ENCODE measurements at places on chromosomes 6 and 20.
A peak's percentile ranks its signal among the peaks of the same experiment; 100 is the strongest.

- H3K4me3 ChIP-seq, result no peak overlapping the region
- H3K4me1 ChIP-seq, result peaks cover 36% of the 10 kb centered on the region
- no peak overlapping the region for H3K27ac ChIP-seq
- no peaks in the 10 kb centered on the region for H3K27me3 ChIP-seq
Observed at GRCh38 chr6:15312500-15312899, 66.6 kb downstream of the JARID2 start.

- H3K27ac ChIP-seq, result no peak overlapping the region
- no peak for DNase-seq
- H3K4me1 ChIP-seq, result no peaks in the 10 kb centered on the region
- no peaks in the 10 kb centered on the region for H3K36me3 ChIP-seq
- no peak overlapping the region for H3K4me3 ChIP-seq
Observed at GRCh38 chr6:24053057-24053456, 73.0 kb upstream of the NRSN1 start.

DNA sequence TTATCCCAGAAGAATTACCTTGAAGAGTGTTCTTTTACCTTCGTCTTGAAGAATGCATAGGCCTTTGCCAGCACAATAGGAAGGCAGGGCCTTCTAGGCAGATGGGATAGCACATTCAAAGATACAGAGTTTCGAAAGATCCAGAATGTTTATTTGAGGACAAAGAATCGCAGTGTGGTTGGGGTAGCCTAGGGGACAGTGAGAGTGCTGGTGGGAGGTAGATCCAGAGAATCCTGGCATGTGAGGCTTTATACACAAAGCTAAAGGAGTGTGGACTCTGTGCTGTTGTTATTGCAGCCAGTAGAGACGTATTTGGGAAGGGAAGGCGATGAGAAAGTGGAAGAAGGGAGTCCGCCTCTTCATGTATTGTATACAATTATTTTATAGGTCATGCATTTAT lies 186.6 kb downstream of the FARS2 start:
- DNase-seq, result no peak
- H3K4me3 ChIP-seq, result no peak overlapping the region
- peaks cover 7% of the 10 kb centered on the region for H3K36me3 ChIP-seq
- H3K27me3 ChIP-seq, result no peaks in the 10 kb centered on the region

- DNase-seq, result no peak
- no peak overlapping the region for H3K4me3 ChIP-seq
- no peaks in the 10 kb centered on the region for H3K27me3 ChIP-seq
Observed at GRCh38 chr6:106883808-106884262, 90.7 kb downstream of the CD24 start.

- H3K4me1 ChIP-seq, result no peaks in the 10 kb centered on the region
- H3K27me3 ChIP-seq, result no peaks in the 10 kb centered on the region
- no peak overlapping the region for H3K27ac ChIP-seq
- no peak overlapping the region for H3K4me3 ChIP-seq
- no peak for DNase-seq
- H3K36me3 ChIP-seq, result no peaks in the 10 kb centered on the region
Observed at GRCh38 chr6:64694356-64694755, 1012.7 kb downstream of the EYS start.

GRCh38 chr6:19042420-19042819 lies 655.3 kb downstream of the RNF144B start:
- H3K27ac ChIP-seq, result no peak overlapping the region
- DNase-seq, result no peak
- H3K27me3 ChIP-seq, result no peaks in the 10 kb centered on the region
- H3K4me1 ChIP-seq, result no peaks in the 10 kb centered on the region
- H3K36me3 ChIP-seq, result no peaks in the 10 kb centered on the region
- H3K4me3 ChIP-seq, result no peak overlapping the region

DNA sequence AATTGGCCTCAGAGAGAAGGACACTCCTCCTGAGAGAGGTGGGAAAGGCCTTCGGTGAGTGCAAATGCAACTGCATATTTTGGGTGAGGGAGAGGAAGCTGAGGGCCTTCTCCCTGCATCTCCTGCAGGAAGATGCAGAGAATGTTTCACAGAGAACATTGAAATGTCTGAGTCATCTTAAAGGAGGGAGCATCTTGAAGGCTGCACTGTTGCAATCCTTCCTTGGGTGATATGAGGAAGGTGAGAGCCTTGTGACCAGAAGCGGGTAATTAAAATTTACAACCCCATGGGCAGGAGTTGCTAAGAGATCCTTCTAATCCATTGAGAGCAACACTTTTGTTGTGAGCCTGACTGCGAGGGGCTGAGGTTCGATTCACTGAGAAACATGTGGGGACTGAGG lies 375.7 kb upstream of the MARCKS start:
- DNase-seq, result no peak
- no peak overlapping the region for H3K27ac ChIP-seq
- H3K4me1 ChIP-seq, result no peaks in the 10 kb centered on the region

DNA sequence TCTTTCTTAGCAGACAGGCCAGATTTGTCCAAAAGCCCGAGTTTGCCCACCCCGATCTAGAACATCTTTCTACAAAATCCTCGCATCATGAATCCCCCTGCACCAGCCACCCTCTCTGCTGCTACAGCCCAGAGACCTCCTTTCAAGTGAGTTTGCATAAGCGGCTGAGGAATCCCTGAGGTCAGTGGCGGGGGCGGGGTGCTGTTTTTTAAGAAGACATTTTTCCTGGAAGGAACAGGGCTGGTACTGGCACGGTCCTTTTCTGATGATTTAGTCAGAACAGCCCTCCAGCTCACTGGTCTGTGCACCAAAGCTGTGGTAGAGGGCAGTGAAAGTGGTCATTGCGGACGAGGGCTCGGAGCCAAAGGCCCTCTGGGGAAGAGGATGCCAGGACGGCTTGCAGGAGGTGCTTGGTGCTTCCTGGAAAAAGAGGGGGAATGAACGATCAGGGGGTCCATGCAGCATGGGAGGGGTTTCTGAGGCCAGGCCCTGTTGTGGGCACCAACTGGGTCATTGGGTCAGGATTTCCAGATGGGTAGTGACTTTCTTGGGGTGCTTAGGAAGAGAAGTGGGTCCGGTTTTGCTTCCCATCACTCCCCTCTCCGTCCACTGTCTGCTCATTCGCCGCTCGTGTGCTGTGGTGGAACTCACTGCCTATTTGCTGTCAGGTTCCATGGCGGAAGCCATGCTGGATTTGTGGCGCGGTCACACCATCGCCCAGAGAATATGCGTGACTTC lies 50.4 kb downstream of the GNAS-AS1 start:
- H3K4me1 ChIP-seq, result no peaks in the 10 kb centered on the region
- no peak for DNase-seq
- no peaks in the 10 kb centered on the region for H3K36me3 ChIP-seq
- no peak overlapping the region for H3K27ac ChIP-seq
- no peak overlapping the region for H3K4me3 ChIP-seq
- no peaks in the 10 kb centered on the region for H3K27me3 ChIP-seq

DNA sequence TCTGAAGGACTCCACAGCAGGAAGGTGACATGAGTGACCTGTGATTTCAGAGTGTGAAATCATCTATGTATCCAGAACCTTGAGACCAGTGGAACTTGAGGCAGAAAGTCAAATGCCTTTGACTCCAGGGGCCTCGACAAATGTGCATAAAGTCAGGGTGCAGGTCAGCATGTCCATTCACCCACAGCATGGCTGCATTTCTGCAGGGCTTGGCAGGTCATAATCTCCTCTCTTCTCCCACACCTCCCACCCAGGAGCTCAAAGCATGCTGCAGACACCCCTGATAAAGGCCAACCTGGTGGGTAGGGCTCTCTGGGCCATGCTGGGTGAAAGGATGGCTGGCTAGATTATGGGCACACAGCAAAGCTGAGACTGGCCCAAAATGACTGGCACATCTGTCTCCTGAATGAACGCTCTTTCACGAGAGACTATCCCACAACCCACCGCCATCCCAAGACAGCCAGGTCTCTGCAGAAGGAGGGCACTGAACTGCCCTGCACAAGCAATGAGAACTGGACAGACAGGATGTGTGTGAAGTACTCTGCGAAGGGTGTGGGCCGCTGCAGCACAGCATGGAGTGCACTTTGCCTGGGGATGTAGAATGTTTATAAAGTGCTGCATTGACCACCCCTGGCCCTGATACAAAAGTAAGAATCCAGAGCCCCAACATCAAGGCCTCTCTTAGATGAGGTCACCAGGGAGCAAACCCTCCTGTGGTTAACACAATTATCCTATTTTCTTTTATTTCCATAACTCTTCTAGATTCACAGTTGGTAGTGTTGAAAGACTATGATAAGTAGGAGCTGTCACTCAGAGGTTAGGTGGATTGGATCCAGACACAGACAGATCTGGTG lies 78.2 kb upstream of the NXT1 start:
- no peaks in the 10 kb centered on the region for H3K27me3 ChIP-seq
- H3K27ac ChIP-seq, result no peak overlapping the region
- H3K4me3 ChIP-seq, result no peak overlapping the region
- no peaks in the 10 kb centered on the region for H3K36me3 ChIP-seq
- no peaks in the 10 kb centered on the region for H3K4me1 ChIP-seq

DNA sequence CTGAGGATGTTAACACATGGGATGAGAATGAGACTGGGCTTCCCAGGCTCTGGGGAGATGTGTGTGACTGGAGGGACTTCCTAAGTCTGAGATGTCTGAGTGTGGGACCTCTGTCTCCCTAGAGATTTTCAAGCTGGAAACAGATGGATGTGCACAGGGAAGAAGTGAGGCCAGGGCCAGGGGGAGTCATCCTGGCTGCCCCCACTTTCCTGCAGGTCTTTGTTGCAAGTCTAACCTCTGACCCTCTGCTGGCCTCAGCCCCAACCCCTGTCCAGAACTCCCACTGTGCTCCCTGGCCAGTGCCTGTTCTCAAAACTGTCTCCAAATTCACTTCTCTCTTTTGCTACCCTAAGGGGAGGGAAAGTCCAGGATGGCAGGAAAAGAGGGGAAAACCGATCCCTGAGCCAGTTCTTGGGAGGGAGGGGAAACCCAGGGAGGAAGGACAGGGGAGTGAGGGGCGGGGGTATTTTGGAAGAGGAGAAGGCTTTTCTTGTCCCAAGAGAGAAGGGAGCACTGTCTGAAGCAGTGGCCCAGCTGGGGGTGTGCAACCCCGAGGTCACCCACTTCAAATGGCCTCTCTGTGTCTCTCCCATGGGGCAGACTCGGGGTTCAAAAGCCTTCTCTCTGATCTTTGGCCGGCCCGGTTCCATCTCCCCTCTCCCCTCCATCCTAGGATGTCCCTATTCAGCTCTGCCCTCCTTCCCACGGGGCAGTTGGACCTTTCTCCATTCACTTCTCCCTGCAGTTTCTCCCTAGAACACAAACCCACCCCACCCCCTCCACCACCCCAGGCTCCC lies 3.1 kb downstream of the PPP1R18 start:
- peaks cover 50% of the 10 kb centered on the region for H3K4me1 ChIP-seq
- no peak for DNase-seq
- H3K27ac ChIP-seq, result peak overlapping the region; percentile 81
- no peaks in the 10 kb centered on the region for H3K27me3 ChIP-seq

- no peaks in the 10 kb centered on the region for H3K4me1 ChIP-seq
- DNase-seq, result no peak
- H3K27me3 ChIP-seq, result no peaks in the 10 kb centered on the region
- H3K4me3 ChIP-seq, result no peak overlapping the region
Observed at GRCh38 chr6:31676322-31676903, 4.5 kb downstream of the LY6G5C start.

DNA sequence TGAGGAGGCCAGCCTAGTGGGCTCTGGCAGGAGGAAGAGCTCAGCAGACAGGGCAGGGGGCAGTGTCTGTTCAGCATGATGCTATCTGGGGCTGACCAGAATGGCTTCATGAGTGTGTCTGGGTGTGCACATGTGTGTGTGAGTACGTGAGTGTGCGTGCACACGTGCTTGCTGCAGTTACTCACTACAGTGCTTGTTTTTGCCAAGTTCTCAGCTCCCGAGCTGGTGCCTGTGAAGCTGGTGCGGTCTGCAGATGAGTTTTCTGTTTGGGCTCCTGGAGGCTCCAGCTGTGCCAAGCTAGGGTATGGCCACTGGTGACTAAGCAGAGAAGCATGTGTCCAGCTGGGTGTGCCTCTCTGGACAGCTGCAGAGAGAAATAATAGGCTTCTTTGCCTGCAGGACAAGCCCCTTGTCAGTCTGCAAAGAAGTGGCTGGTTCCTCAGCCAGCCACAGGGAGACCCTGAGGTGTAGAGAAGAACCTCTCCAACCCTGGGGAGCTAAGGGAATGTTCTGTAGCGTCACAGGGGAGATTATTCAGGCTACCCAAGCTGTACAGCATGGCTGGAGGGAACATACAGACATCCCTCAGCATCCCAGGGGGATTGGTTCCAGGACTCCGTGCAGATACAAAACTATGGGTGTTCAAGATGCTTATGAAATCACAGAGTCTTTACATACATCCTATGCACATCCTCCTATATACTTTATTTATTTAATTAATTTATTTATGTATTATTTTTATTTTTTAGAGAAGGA lies 40.2 kb upstream of the FAM50B start:
- peaks cover 16% of the 10 kb centered on the region for H3K27me3 ChIP-seq
- no peak overlapping the region for H3K27ac ChIP-seq
- H3K36me3 ChIP-seq, result no peaks in the 10 kb centered on the region
- no peak overlapping the region for H3K4me3 ChIP-seq
- no peaks in the 10 kb centered on the region for H3K4me1 ChIP-seq
- DNase-seq, result no peak

GRCh38 chr6:165497472-165497871 lies 165.6 kb downstream of the PDE10A start:
- H3K36me3 ChIP-seq, result no peaks in the 10 kb centered on the region
- no peaks in the 10 kb centered on the region for H3K27me3 ChIP-seq
- no peak for DNase-seq
- no peak overlapping the region for H3K4me3 ChIP-seq

DNA sequence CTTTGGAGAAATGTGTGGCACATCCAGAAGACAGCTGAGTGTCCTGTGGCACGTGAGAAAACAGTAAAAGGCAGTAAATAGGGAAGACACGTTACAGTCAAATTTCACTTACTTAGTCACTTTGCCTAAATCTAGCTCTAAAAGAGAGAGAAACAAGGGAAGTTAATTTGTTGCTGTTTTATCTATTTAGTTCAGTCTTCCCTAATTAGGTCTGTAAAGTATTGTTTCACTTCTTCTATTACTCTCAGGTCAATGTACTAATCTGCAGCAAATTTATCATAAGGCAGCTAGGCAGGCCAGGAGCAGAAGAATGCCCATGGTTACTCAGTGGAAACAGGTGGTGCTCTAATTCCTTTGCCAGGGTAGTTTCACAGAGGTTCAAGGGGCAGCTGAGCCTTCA lies 124.3 kb upstream of the CNR1 start:
- H3K27ac ChIP-seq, result no peak overlapping the region
- no peak overlapping the region for H3K4me3 ChIP-seq
- H3K4me1 ChIP-seq, result no peaks in the 10 kb centered on the region
- no peak for DNase-seq
- H3K27me3 ChIP-seq, result no peaks in the 10 kb centered on the region
- no peaks in the 10 kb centered on the region for H3K36me3 ChIP-seq

- H3K27me3 ChIP-seq, result peaks cover 10% of the 10 kb centered on the region
- H3K27ac ChIP-seq, result no peak overlapping the region
- H3K4me1 ChIP-seq, result no peaks in the 10 kb centered on the region
- peak; percentile 40 for DNase-seq
Observed at GRCh38 chr6:168956884-168957730, 296.5 kb downstream of the THBS2 start.

All from T-cell (primary cell).